AG08395 (cell line): ENCODE measurements at places on chromosomes 1 and 21.

DNA sequence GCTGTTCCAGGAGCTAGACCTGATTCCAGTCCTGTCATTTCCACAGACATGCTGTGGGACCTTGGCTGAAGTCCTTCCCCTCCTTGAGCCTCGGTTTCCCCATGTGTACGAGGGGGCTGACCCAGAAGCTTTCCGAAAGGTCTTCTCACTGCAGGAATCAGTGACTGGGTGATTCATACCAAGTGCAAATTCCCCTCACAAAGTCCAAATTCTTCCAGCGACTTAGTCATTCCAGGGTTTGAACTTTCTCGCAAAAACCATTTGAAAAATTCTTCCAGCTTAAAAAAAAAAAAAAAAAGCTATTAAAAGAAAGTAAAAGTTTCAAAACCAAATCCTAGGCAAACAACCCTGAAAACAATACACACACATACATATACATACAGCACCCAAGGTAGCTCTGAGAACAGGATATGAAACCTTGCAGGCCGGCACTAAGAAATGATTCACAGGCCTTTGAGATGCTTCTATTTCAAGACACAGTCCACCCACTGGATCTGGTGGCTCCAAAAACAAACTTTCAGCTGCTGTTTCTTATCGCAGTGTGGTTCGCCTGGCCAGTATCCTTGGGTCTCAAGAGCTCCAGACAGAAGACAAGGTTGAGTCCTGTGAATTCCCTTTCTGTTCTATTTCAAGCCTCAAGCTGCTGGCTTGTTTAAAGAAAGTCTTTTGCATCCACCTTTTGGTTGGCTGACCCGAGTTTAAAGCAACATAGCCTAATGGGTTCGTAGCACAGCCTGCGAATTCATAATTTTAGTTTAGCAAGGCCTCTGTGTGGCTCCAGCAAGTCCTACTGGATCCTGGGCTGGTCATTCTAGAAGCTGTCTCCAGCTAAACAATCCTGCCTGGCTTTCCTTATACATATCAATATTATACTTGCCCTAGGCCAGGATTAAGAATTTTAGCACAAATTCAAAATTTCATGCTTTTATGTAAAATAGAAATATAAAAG, 18.0 kb upstream of the ID3 start:
- peak; percentile 73 for DNase-seq

- DNase-seq, result no peak
Observed at GRCh38 chr1:29900712-29901111, 664.4 kb downstream of the PTPRU start.

DNA sequence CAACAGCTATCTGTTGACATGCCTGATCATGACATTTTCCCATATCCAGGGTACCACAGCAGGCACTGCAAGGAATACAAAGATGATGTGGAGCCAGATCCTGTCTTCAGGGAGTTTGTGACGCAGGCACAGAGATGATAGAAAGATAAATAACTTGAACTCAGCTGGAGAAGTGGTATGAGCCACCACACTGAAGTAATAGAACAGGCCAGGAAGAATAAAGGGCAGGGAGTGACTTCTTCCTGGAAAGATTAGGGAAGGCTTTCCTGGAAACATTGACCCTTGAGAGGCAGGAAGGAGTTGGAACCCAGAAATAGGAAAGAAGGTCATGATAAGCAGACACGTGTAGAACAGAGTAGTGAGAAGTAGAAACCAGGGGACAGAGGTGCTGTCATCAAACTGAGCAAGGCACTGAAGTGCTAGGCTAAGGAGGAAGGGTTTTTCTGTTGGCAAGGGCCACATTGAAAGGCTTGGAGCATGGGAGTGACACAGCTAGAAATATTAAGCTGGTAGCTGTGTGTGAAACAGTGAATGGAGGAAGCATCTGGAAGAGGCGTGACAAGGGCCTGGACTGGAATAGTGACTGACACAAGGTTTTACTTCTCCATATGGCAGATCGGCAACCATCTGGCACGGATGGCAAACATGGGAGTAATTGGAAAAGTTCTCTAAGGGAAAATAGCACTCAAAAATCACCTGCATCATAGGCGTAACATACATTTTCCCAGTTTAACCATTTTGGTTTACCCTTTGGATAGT, 68.4 kb downstream of the AK5 start:
- peak; percentile 2 for DNase-seq

DNA sequence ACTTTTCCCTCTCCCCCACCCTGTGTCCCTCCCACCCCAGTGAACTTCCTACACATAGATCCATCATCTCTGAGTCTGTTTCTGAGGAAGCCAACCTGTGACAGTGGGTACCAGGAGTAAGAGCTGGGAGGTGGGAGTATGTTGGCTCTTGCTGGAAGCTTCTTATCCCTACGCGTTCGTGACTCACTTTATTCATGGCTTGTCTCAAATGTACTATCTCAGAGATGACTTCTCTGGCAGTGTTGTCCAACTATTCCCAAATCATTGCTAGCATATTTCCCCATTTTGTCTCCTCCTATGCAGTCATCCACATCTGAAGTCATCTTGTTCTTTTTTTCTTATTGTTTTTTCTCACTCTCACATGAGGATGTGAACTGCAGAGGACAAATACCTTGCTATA, 88.0 kb downstream of the HIVEP3 start:
- no peak for DNase-seq
